ENCODE measurements at places on chromosomes 3 and 15. TPM values are rescaled to one million over a fixed set of nuclear protein-coding genes. Genes with fewer than 3 reads are reported as not detected.
A peak's percentile ranks its signal among the peaks of the same experiment; 100 is the strongest.

The NANOGP8 gene
- total RNA-seq: 0.27 TPM

The NSUN3 gene
- total RNA-seq: 2.6 TPM

The KBTBD8 gene
- 6.1 TPM for total RNA-seq

The SEC22C gene
- 14.7 TPM for total RNA-seq

The CRYBG3 gene
- total RNA-seq: 10.1 TPM

The CLEC3B gene
- total RNA-seq: 13.3 TPM

The SLTM gene
- total RNA-seq: 63.6 TPM

The LEKR1 gene
- 0.42 TPM for total RNA-seq

The GPR149 gene
- total RNA-seq: not detected

The A4GNT gene
- not detected for total RNA-seq

- no peak for DNase-seq
Measured at GRCh38 chr3:52721002-52721729, 15.3 kb downstream of the SPCS1 start.

- DNase-seq: no peak
Measured at GRCh38 chr3:102258666-102259227, 176.1 kb upstream of the ZPLD1 start.

DNA sequence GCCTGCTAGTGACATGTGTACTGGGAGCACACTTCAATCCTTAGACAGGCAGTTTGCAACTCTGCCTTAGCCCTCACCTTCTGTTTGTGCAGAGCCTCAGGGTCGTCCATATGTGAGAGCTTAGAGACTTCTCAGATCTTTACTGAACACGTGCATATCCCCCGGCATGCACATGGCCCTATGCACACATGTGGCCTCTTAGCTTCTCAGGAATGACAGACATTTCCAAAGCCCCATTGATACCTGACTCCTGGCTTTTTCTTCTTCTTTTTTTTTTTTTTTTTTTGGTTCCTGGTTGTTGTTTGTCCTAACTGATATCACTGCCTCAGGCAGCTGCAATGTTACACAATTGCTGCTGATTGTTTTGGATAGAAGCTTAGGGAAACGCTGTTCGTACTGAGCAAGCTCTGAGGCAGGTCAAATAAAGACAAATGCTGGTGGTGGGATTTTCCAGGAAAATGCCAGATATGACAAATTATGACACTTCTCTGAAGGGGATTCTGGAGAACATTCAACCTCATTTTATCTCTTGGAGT is 107.2 kb upstream of the RGMA start:
- no peak for DNase-seq

- no peak for DNase-seq
Measured at GRCh38 chr3:71825551-71826283, 40.8 kb upstream of the PROK2 start.

GRCh38 chr3:145015253-145015652 is 1043.6 kb downstream of the DIPK2A start:
- no peak for DNase-seq

DNA sequence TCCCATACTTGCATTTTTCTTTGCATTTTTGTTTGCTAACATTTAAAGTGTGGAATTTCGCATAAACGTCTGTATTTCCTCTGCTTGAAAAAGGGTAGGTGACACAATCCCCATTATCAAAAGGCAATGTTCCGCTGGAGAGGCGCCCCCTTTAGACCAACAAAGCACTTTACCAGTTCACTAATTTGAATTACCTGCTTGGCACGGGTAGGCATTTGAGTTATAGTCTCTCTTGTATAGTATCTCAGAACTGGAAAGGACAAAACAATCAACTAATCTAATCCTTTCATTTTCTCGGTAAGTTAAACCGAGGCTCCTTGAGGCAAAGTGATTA is 775 bp upstream of the CCDC39 start:
- no peak for DNase-seq

DNA sequence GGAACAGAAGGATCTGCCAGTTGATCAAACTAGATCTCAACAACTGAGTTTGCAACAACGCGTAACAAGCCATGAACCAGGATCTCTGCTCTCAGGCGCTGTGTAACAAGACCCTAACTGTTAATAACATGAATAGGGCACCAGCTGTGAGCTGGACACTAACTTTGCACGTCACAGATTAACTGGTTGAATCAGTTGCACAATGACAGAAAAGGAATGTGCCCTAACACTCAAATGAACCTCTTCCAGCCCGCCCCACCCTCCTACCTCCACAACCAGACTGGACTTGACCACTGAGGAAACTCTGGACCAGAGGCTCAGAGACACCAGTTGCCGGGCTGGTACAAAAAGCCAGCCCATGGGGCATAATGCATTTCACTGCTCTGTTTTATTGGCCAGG is 34.3 kb downstream of the MCF2L2 start:
- no peak for DNase-seq

GRCh38 chr3:177211503-177212277 is 14.4 kb upstream of the TBL1XR1 start:
- no peak for DNase-seq

DNA sequence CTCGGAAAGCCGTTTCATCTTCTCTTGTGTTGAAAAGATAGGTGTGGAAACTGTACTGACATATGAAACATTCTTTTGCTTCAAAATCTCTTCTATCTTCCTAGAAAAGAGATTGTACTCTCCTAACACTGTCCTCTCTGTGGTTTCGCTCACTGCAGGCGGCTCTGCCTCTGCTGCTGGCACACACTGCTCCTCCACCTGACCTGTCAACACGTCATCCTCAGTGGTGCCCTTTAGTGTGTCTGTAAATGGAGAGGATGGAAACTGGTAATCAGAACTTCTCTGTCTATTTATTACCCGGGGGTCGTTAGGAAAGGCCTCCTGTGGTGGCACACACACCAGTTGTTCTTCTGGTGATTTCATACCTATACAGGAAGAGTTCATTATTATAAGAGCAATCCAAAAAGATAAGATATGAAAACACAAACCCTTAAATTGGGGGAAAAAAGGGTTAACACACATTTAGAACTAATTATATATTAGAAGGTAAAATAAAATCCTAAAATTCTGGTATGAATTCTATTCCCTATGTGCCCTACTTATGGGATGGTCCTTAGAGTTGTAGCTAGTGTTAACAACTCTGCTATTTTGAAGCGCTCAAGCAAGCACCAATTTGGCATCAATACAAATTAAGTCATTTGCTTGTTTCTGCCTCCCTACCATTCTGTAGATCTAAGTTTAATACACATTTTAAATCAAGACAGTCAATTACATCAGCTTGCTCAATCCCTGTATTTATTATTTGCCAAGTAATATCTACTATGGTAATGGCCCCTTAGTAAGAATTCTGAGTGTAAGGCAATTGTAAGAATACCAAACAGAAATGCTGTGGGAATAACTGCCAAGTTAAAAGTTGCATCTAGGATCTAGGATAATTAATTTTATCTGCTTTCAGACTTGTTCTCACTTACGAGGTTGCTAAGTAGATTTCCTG is 49.2 kb downstream of the TASOR start:
- no peak for DNase-seq

GRCh38 chr15:67853454-67853853 is 13.6 kb upstream of the RNU6-1 start:
- no peak for DNase-seq

DNA sequence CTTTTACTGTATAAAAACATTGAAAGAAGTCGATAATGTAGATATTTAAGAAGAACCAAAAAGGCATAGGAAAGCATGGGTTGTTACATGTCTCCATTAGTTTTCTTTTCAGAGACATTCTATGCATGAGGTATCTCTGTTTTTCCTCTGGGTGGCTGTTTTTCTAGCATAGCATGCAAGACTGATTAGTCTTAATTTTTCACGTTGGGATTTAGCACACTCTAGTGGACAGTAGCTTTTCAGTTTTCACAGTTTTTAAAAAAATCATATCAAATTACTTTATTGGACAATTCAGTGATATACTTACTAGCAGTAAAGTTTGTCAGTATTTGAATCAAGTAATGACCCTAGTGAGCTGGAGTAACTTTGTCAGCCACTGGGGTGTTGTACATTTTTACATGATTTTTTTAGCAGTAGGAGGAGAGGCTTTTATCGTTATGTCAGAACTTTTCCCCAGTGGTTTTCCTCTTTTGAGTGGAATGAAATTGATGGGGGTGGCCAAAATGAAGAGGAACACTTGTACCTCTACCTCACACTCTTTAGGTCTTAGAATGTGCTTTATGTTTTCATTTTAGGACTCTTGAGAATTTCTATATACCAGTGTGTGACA is 57.2 kb downstream of the SEC22A start:
- DNase-seq: no peak

DNA sequence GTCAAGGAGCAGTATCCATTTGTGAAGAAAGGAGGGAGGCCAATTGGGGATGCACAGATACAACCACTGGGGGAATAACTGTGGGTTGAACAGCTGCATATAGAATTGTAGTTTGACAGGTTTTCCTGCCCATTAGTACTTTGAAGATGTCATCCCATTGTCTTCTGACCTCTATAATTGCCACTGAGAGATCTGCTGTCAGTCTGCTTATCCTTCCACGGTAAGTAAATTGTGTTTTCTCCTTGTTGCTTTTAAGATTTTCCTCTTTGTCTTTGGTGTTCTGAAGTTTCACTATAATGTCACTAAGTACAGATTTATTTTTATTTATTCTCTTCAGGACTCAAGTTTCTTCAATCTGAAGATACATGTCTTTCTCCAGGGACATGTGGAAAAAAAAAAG is 56.6 kb downstream of the MOBP start:
- DNase-seq: no peak

DNA sequence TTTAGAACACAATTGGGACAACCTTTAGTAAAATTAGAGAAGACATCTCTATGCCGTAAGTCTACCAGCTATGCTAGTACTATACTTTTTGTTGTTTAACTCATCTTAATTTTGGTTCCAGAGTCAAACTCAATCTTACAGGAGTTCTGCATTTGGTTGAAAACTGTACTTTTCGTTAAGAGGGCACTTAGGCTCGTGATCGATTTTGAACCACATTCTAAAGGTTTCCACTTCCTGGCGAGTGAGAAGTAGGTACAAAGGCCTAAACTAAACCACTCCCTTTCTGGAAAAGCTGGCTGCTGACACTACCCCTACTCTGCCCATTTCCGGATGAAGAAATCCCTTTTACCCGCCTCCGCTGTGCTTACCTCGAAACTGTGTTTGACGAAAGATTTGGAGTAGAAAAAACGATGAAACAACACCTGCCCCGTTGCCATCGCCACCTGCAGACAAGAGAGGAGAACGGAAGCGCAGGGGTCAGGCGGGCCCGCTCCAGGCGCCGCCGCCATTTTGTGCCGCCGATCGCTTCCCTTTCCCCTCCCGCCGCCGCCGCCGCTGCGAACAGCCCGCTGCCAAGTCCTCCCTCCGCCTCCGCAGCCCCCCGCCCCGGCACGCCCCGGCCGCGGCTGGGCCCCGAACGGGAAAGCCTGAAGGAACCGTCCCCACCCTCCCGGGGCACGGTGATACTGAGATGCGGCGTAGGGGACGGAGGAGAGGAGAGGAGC is 748 bp downstream of the CCNL1 start:
- DNase-seq: peak; percentile 85

DNA sequence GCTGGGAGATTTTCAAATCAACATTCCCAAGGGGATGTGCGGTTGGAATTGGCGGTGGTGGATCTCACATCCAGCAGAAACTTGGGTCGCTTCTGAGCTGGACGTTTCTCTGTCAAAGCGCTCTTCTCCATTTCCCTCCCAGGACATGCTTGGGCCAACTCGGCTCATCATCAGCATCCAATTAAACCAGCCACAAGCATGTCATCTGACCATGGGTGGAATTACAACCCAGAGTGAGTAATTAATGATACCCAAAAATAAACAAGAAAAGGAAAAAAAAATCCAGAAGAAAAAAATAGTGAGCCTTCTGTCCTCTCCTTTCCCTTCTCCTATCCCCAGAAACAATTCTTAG is 111.2 kb downstream of the XXYLT1 start:
- no peak for DNase-seq

DNA sequence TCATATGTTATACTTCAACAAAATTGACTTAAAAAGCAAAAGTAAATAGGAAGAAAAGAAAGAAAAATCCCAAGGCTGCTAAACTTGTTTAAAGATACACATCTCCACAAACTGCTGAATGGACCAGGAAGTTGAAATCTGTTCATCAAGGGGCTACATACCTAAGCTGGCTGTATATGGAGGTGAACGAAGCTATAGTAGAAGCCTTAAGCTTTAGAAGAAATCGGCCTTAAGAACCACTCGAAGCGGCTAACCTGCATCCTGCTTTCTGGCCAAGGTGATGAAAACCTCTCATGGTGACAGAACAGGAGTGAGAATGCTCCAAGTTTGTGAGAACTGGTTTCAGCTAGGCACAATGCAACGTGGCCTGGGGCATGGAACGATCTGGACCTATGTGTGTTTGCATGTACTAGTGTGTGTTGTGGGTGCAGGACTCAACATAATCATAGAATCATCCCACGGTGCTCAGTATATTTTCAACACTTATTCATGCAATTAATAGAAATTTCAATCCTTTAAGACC is 31.3 kb upstream of the SPTBN5 start:
- no peak for DNase-seq

- DNase-seq: no peak
Measured at GRCh38 chr3:122067214-122067550, 12.0 kb downstream of the CD86 start.

GRCh38 chr3:49906073-49906743 is 2.5 kb upstream of the MST1R start:
- DNase-seq: no peak

DNA sequence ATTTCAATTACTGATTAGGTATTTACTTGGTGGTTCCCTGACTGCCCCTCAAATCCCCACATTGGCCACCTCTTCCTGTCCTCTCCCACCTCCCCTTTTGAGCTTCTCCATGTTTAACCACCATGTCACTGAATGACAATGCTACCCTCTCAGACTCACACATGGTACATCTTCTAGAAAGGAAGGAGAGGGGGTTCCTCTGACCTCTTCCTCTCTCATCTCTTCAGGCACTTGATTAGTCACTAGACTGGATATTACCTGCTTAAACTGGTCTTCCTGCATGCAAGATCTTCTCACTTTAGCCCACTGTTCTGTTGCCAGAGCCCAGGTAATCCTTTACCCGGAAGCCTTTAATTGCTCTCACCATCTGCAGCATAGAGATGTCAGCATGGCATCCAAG is 64.9 kb downstream of the DIPK2A start:
- DNase-seq: no peak

DNA sequence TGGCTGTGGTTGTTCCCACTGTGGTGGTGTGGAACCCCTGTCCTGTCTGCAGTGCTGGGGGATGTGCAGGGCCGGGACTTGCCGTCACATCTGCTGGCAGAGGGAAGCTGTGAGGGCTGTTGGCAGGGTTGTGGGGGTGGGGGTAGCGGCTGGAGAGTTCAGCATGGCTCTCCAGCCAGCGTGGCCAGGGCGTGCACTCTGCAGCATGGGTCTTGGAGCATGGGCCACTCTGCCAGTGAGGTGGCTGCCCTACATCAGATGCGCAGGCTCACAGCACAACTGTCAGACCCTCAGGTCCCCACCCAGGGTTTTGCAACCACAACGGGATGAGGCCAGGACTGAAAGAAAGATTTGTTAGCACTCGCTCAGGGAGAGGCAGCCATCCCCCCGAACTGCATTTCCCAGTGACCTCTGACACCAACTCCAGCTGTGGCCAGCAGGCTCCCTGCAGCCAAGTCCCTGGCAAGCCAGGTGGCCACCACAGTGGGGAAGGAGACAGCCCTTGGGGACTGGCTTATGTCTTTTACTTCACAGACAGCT is 237.7 kb upstream of the LYSMD4 start:
- no peak for DNase-seq

Measured in psoas muscle (tissue), 8 donors.